Upper lobe of left lung (tissue), 6 donors: ENCODE measurements at places on chromosomes 11 and 22.

- H3K36me3 ChIP-seq = no peaks in the 10 kb centered on the region
- DNase-seq = no peak
- no peaks in the 10 kb centered on the region for H3K27me3 ChIP-seq
- H3K27ac ChIP-seq = peak overlapping the region; percentile 54
- H3K4me1 ChIP-seq = peaks cover 36% of the 10 kb centered on the region
These were observed 18.6 kb downstream of the CREB3L1 start for GRCh38 chr11:46296059-46296527.

GRCh38 chr11:14189874-14190273 is 169.1 kb downstream of the RRAS2 start:
- no peak overlapping the region for H3K4me3 ChIP-seq
- H3K36me3 ChIP-seq = no peaks in the 10 kb centered on the region
- H3K4me1 ChIP-seq = peaks cover 13% of the 10 kb centered on the region
- DNase-seq = no peak
- peak overlapping the region; percentile 83 for H3K27ac ChIP-seq

GRCh38 chr11:35030716-35031213 is 108.2 kb upstream of the CD44 start:
- peaks cover 10% of the 10 kb centered on the region for H3K4me1 ChIP-seq
- H3K36me3 ChIP-seq = no peaks in the 10 kb centered on the region

- no peaks in the 10 kb centered on the region for H3K36me3 ChIP-seq
- DNase-seq = no peak
- peaks cover 9% of the 10 kb centered on the region for H3K4me1 ChIP-seq
- peak overlapping the region; percentile 67 for H3K27ac ChIP-seq
- no peak overlapping the region for H3K4me3 ChIP-seq
These were observed 21.5 kb downstream of the RIBC2 start for GRCh38 chr22:45434981-45435380.

- no peaks in the 10 kb centered on the region for H3K36me3 ChIP-seq
- no peaks in the 10 kb centered on the region for H3K4me1 ChIP-seq
- no peak overlapping the region for H3K4me3 ChIP-seq
- no peak for DNase-seq
These were observed 20.1 kb downstream of the SYT7 start for GRCh38 chr11:61560751-61561150.

GRCh38 chr11:1040428-1041148 is 4.1 kb upstream of the MUC6 start:
- no peak overlapping the region for H3K4me3 ChIP-seq
- DNase-seq = peak; percentile 51
- H3K4me1 ChIP-seq = no peaks in the 10 kb centered on the region
- no peak overlapping the region for H3K27ac ChIP-seq
- no peaks in the 10 kb centered on the region for H3K27me3 ChIP-seq

- no peak overlapping the region for H3K4me3 ChIP-seq
- no peaks in the 10 kb centered on the region for H3K36me3 ChIP-seq
- H3K27me3 ChIP-seq = no peaks in the 10 kb centered on the region
- peaks cover 4% of the 10 kb centered on the region for H3K4me1 ChIP-seq
- H3K27ac ChIP-seq = no peak overlapping the region
These were observed 89.5 kb downstream of the WNT7B start for GRCh38 chr22:45887202-45888131.

DNA sequence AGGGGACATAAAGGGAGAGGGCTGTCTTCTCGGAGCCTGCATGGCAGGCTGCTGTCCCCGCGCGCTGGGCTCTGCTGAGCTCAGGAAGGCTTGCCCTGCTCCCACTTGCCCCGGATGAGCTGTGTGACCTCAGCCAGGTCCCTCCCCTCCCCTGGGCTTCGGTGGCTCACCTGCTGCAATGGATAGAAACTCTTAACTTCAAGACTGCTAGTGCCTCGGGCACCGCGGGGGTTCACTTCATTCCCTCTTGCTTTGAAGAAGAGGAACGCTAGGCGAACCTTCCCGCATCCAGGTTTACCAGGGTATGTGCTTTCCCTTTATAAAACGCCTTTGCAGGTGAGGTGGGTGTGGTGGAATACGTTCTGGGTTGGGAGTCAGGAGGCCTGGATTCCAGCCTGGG is 115.0 kb downstream of the PHF21B start:
- DNase-seq = peak; percentile 47
- H3K27ac ChIP-seq = no peak overlapping the region
- no peak overlapping the region for H3K4me3 ChIP-seq
- no peaks in the 10 kb centered on the region for H3K36me3 ChIP-seq
- no peaks in the 10 kb centered on the region for H3K27me3 ChIP-seq

- H3K4me3 ChIP-seq = no peak overlapping the region
- peak; percentile 44 for DNase-seq
- no peaks in the 10 kb centered on the region for H3K27me3 ChIP-seq
- H3K27ac ChIP-seq = no peak overlapping the region
These were observed 98.8 kb downstream of the MPPED2 start for GRCh38 chr11:30487200-30487898.

- H3K4me3 ChIP-seq = no peak overlapping the region
- H3K4me1 ChIP-seq = no peaks in the 10 kb centered on the region
- H3K27ac ChIP-seq = no peak overlapping the region
- no peaks in the 10 kb centered on the region for H3K27me3 ChIP-seq
- DNase-seq = no peak
These were observed 21.5 kb downstream of the IGLL5 start for GRCh38 chr22:22908941-22909604.

DNA sequence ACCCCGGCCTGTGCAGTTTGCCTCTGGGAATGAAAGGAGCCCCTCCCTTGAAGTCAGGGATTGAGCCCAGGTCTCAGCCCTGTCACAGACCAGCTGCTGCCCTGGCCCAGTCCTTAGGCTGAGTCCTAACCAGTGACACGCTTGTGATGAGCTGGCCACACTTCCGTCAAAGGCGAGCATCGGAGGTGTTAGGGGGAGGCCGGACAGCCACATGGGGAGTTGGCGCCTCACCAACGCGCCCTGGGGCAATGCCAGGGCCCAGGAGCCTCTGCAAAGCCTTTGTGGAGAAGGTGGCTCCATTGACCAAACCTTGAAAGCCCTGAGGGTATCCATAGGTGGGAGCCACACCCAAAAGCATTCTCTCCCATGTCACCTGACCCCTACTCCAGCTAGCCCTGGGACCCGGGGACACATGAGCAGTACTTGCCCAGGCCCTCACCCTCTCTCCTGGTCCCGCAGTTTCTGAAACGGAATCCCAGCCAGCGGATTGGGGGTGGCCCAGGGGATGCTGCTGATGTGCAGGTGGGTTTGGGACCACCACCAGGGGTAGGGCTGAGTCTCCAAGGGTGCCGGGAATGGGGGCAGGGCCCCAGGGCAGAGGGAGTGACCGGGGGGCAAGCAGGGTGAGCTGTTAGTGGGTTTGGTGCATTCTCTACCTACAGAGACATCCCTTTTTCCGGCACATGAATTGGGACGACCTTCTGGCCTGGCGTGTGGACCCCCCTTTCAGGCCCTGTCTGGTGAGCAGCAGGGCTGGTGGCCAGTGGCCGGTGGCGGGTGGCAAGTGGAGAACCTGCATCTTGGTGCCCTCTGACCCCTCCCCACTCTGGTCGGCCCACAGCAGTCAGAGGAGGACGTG is 3.7 kb downstream of the PTPRCAP start:
- peaks cover 12% of the 10 kb centered on the region for H3K4me1 ChIP-seq
- no peak overlapping the region for H3K27ac ChIP-seq
- no peaks in the 10 kb centered on the region for H3K27me3 ChIP-seq
- H3K36me3 ChIP-seq = peaks cover 69% of the 10 kb centered on the region
- no peak overlapping the region for H3K4me3 ChIP-seq
- no peak for DNase-seq

DNA sequence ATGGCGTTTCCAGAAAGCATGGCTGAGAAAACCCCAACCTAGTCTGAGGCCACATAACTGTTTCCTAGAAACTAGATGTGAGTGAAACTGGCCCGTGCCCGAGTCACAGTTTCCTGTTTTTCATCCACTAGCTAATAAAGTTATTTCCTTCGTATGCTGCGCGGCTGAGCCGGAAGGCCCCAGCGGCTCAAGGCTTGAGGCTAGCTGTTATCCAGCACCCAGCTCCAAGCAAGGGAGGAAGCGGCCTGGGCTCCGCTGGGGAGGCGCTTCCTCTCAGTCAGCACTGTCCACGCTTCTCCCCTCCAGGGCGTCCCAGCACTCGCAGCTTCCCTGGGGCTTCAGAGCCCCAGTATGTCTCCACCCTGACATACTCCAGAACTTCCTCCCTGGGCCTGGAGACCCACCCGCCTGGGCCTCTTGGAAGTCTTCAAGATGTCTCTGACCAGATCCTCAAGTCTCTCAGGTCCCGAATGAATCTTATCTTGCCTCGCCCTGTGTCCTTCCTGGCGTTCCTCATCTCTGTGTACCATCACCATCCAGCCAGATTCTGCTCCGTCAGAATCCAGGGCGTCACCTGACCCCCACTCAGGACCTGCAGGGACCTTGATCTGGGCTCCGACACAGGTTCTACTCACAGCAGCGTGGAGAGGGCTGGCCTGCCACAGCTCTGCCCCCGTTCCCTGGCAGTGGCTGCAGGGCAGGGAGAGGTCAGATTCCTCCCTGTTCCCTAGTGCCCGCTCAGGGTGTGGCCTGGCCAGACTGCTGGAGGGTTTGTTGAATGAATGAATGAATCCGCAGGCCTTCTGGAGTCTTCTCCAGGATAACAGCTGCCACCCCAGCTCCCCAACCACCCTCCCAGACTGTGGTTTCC is 81.9 kb downstream of the LRRC32 start:
- peak; percentile 75 for DNase-seq
- H3K36me3 ChIP-seq = no peaks in the 10 kb centered on the region
- H3K4me1 ChIP-seq = peaks cover 12% of the 10 kb centered on the region
- peak overlapping the region; percentile 86 for H3K27ac ChIP-seq
